ENCODE measurements at places on chromosomes 11 and 22.

DNA sequence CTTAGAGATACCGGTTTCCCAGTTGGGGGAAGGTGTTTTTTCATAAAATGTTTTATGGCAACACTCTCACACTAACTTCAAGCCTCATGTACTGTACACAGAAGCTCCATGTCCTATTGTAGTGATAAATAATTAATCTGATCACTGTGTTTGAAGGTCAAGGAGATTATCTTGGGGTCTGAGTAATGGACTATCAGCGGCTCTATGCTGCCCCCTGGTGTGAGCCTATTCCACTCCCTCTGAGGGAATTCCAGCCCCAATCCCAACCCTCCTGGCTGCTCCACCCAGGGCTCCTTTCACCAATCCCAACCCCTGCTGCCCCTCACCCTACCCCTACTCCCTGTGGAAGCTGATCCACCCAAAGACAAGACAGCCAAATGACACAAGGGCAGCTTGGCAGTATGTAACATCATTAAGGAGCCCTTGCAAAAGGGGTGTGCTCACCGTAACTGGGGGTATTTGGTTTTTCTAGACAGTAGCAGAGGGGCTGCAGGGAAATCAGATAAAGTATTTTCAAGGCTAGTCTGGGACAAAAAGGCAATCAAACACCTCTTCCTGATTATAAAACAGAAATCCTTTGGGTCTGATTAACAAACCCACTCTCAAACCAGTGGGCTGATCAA is 22.3 kb downstream of the HPS4 start:
- DNase-seq, result peak; percentile 80

- no peak for DNase-seq
These were observed 1308.3 kb downstream of the TBC1D22A start for GRCh38 chr22:48070760-48071159.

DNA sequence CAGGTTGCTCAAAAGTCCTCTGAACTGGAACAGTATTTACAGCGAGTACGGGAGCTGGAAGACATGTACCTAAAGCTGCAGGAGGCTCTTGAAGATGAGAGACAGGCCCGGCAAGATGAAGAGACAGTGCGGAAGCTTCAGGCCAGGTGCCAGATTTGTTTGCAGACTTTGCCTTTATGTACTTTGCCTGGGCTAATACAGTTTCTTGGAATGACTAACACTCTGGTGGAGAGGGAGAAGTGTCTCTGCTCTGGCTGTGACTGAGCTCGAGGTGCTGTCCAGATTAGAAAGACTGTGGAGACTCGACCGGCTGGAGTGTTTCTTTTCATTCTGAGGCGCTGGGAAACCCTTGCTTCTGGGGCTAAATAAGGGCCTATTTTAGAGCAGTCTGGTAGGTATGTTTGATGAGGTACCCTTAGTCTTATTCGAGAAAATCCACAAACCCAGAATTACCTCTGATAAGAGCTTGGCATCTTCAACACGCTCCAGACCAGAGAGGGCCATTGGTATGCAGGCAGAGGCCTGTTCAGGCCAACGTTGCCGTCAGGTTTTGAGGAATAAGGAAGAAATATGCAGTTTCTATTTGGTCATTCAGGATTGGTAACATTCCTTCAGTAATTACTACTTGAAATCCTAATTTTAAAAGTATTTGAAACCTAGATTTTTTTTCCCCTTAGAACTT is 76.5 kb downstream of the SWAP70 start:
- no peak for DNase-seq

GRCh38 chr11:35907648-35908431 is 36.0 kb upstream of the LDLRAD3 start:
- no peak for DNase-seq

GRCh38 chr22:42929838-42930155 is 72.7 kb upstream of the ARFGAP3 start:
- no peak for DNase-seq

DNA sequence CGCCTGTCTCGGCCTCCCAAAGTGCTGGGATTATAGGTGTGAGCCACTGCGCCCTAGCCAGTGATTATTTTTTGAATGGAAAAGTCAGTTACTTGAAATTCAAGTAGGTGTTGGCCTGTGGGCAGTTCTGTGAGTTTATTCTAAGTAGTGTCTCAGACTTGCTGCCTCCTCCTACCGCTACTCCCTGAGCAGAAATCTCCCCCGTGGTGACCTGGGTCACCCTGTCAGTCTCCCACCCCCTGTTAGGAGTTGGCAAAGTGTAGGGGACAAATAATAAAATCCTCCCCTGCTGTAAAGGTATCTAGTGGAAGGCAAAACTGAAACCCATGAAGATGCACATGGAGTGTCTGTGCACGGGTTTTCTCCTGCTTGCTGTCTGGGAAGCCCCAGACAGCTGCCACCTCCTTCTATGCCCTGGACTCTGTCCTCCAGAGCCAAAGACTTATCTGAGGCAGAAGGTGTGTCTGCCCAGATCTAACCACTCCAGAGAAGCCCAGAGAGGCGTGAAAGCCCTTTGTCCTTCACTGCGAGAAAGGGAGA is 26.3 kb downstream of the SNAP29 start:
- DNase-seq, result no peak

- DNase-seq, result no peak
These were observed 12.5 kb downstream of the IRAG1 start for GRCh38 chr11:10680956-10681487.

GRCh38 chr11:69697861-69698260 is 6.0 kb downstream of the FGF19 start:
- DNase-seq, result no peak

DNA sequence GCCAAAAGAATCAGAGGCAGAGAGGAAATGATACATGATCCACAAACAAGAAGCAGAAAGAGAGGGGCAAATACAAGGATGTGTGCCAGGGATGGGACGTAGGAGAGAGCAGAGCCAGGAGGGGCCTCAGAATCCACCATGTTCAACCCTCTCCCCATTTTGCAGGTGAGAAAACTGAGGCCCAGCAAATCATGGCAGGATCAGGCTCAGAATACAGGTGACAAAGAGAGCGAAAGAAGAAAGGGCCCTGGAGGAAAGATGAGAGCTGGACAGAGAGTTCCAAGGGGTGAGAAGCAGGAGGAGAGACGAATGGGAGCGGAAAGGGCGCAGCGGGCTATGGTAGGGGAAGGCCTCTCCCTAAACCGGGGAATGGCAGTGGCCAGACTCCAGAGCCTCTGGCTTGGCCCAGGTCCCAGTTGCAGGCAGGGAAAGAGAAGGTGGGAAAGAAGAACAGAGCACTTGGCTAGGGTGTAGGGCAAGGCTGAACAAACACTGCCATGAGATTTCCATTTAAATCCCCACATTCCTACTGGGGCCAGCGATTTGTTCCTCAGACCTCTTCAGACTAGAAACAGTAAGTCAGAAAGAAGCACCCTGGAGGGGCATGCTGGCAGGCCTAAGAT is 44.4 kb upstream of the TSKU start:
- no peak for DNase-seq

- no peak for DNase-seq
These were observed 167.4 kb downstream of the NAV2 start for GRCh38 chr11:19880088-19880345.

GRCh38 chr11:15602785-15603567 is 488.3 kb downstream of the INSC start:
- no peak for DNase-seq

GRCh38 chr11:124441519-124441918 is 4.0 kb downstream of the OR8B8 start:
- no peak for DNase-seq

GRCh38 chr11:11251394-11251970 is 101.6 kb downstream of the CSNK2A3 start:
- no peak for DNase-seq

- DNase-seq, result peak; percentile 95
These were observed at the start of gene TENM4 for GRCh38 chr11:79440571-79441460. TENM4 (minus strand) TSS chr11:79441030; CDS start chr11:79069944, 371,086 bp downstream.

GRCh38 chr22:45120931-45121330 is 42.8 kb upstream of the NUP50 start:
- DNase-seq, result no peak

DNA sequence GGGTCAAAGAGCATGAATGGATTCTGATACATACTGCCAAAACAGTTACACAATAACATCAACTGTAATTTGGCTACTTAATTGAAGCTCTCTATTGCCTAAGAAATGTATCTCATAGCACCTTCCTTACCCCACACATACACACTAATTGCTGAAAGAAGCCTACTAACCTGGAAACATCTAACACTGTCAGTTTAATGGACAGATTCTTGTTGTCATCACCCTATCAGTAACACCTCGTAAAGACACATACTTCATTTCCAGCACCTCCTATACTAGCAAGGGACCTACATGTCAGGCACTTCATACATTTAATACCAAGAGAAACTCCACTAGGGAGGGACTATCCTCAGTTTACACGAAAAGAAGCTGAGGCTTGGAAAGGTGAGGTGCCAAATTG is 9.9 kb downstream of the NAP1L4 start:
- no peak for DNase-seq

DNA sequence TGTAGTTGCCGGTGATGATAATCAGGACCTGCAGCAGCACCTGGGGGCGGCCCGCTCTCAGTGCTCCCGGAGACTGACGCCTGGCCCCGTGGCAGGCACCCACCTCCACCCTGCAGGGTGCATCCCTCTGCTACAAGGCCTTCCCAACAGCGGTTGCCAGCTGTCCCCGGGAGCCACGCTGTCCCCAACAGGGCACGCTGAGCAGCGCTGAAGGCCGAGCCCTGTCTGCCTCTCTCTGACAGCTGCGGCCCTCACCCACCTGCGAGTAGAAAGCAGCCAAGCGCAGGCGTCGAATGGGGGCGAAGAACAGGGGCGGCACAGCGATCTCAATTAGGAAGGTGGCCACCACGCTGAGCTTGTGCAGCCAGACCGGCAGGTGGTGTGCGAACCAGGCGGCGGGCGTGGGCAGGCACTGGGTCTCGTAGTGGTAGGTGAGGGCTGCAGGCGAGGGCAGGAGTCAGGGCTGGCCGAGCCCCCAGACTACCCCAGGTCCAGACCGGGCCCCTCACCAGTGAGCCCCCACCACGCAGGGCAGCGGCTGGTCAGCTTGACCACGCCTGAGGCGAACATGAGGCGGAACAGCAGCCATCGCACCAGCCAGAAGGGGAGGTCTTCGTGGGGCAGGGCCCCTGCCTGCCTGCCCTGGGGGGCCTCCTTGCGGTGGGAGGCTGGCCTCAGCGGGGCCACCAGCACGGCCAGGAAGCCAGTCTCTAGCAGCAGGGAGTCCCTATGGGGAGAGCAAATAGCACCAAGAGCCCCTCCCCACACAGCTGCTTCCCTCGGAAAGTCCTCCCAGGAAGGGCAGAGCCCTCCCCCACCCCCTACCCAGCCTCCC is 1.5 kb downstream of the LMF2 start:
- DNase-seq, result no peak

DNA sequence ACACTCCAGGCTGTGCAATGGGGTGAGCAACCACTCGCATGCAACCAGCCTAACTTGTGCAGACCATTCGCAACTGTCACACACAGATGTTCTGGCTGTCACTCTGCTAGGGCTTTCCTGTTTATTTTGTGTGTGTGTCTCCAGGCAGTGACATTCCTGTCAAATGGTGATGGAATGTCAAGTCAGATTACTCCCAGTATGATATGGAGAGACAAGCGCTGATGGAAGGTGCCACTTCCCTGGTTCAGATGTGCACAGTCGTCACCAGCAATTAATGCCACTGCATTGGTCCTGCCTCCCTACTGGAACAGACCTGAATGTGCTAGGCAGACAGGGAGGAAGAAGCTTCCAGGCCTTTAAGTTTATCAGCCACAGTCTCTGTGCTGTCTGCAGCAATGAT is 442.4 kb upstream of the ISX start:
- peak; percentile 28 for DNase-seq

DNA sequence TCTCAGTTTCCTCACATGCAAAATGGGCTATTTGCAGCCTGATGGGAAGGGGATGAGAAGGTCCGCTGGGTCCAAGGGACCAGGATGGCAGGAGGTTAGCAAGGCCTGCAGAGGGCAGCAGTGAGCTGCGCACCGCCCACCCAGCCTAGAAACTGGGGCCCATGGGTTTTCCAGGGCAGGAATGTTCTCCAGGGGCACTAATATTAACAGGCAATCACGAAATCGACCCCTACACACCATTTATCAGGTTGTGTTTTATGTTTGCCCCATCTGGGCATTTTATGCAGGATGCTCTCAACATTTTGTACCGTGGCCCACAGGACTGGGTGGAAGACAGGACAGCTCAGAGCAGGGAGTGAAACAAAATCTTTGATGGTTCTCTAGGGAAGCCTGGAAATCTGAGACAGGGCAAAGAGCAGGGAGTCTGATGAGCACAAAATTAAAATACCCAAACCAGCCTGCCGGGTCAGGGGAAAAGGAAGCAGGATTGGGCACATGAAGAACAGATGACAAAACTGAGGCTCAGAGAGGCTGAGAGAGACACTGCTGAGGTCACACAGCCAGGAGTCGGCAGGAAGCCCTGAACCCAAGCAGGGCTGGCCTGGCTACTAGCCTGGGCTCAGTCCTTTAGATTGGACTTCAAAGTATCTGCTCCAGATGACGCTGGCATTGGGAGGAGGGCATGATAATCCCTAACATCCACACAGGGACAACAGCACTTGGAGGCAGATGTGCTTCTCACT is 1.6 kb upstream of the BCR start:
- peak; percentile 89 for DNase-seq

DNA sequence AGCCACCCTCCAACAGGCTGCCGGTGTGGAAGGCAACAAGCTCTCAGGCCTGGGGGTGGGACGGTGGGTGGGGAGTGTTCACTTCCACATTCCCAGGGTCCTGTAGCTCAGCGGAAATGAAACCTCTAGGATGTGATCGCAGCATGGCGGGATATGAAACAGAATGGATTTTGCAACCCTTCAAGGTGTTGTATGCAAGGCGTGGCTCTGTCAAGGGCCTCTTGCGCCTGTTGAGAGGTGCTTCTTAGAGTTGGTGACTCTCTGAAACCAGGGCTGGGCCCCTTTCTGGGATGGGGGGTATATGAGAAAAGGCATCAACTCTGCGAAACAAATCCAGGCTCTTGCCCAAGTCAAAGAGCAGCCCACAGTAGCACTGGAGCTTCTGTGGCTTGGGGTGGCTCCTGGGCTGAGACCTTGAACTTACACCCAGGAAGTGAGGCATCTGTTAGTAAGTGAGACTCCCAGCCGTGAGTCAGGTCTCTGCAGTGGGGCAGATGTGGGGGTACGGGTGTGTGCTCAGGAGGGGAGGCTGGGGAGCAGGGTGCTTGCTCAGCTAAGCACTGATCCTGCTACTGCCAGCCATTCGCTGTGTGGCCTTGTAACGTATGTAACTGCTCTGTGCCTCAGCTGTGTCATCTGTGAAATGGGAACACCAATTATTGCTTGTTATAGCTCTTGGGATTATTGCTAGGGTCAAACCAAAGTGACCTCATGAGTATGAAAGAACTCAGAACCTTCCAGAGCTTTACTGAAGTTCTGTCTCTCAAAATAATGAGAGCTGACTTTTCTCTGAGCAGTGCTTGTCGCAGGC is 28.3 kb downstream of the NECTIN1 start:
- DNase-seq, result no peak

GRCh38 chr11:121091492-121092152 is 9.4 kb upstream of the TECTA start:
- no peak for DNase-seq

Data from retina (tissue), 1 donor.